Mesenteric fat pad (tissue), 1 donor: ENCODE measurements at places on chromosomes 2 and 18. TPM values are rescaled to one million over a fixed set of nuclear protein-coding genes. Genes with fewer than 3 reads are reported as not detected.

WNT6 gene
- 0.90 TPM for total RNA-seq

COL5A2 gene
- 93.4 TPM for total RNA-seq

CYP26B1 gene
- total RNA-seq: 41.9 TPM

DAW1 gene
- not detected for total RNA-seq

CDK15 gene
- total RNA-seq: 1.9 TPM

ACADL gene
- 10.9 TPM for total RNA-seq

COLEC11 gene
- total RNA-seq: 5.5 TPM

NT5DC4 gene
- not detected for total RNA-seq

ANO7 gene
- total RNA-seq: 1.7 TPM

CRACDL gene
- 7.9 TPM for total RNA-seq

RAB17 gene
- 0.87 TPM for total RNA-seq

CLEC4F gene
- total RNA-seq: 0.48 TPM

SOWAHC gene
- 14.7 TPM for total RNA-seq

CFLAR gene
- total RNA-seq: 282 TPM

PPP1R1C gene
- not detected for total RNA-seq

SNORC gene
- 0.64 TPM for total RNA-seq

TTN gene
- 12.0 TPM for total RNA-seq

CCDC74B gene
- total RNA-seq: 0.64 TPM

ST8SIA5 gene
- 1.5 TPM for total RNA-seq

PTGR3 gene
- total RNA-seq: 25.5 TPM

CELF4 gene
- total RNA-seq: 0.39 TPM

FN1 gene
- 217 TPM for total RNA-seq

IL1RL1 gene
- total RNA-seq: 32.4 TPM

E2F6 gene
- total RNA-seq: 22.5 TPM

SRD5A2 gene
- total RNA-seq: 0.06 TPM

CROCC2 gene
- total RNA-seq: not detected

DQX1 gene
- not detected for total RNA-seq

ZNF532 gene
- 46.6 TPM for total RNA-seq

NAT8 gene
- total RNA-seq: not detected

PLA2R1 gene
- 8.3 TPM for total RNA-seq

CPLX4 gene
- total RNA-seq: not detected

CACNB4 gene
- 1.7 TPM for total RNA-seq
